SHP77 treated with DMSO at 0.1 percent for 48 hours (cell line): ENCODE measurements at places on chromosomes 3 and 15.

- no peak for DNase-seq
Measured at GRCh38 chr15:46126581-46126980, 491.8 kb downstream of the SQOR start.

- no peak for DNase-seq
Measured at GRCh38 chr3:8651418-8652323, 7.1 kb upstream of the SSUH2 start.

DNA sequence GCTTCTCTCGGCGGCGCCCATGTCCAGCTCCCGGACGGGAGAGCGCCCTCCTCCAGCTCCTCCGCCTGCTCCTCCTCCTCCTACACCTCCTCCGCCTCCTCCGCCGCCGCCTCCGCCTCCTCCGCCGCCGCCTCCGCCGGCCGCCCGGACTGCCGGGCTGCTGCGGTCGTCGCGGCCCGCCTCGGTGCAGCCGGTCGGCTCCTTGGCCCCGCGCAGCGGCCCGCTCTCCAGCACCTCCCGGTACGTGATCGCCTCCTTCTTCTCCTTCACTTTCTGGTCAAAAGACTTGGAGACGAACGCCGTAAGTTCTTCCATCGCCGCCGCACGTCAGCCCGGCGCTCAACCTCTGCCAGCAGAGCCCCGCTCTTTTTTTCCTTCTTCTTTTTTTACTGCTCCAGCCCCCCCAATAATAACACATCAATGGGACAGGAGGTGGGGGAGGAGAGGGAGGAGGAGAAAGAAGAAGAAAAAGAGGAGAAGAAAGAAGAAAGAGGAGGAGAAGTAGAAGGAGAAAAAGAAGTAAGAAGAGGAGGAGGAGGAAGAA is 438 bp downstream of the SHOX2 start:
- peak; percentile 29 for DNase-seq

DNA sequence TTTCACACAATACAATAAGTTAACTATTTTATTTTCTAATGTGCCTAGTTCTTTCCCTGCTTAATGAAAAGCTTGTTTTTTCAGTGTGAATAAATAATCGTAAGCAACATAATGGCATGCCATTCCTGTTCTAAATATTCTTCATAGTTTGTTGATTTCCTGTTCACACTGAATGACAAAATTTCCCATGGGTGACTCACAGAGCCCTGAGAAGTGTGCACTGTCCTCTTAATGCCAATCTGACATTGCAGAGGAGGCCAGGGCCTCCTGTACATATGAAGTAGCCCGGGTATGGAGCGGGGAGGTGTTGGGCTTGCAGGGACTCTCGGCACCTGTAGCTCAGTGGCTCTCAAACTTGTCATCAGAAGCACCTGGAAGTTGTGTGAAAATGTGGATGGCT is 24.3 kb downstream of the CCR3 start:
- DNase-seq, result no peak

DNA sequence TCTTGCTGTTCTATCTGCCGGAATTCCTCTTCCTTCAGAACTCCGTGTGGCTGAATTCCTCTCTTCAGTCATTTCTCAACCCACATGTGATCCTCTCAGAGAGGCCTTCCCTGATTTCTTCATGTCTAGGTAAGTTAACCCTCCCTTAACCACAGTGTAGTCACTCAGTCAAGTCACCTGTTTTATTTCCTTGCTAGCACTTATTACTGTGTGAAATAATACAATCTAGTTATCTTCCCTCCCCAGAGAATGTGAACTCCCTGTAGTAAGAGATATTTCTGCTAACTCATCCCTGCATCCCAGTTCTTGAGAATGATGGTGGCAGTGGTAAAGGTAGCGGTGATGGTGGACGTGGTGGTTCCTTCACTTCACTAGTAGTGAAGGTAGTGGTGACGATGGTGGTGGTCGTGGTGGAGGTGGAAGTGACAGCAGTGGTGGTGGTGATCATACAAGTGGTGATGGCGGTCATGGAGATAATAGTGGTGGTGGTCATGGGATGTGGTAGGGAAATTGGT is 33.3 kb downstream of the COL6A5 start:
- no peak for DNase-seq

DNA sequence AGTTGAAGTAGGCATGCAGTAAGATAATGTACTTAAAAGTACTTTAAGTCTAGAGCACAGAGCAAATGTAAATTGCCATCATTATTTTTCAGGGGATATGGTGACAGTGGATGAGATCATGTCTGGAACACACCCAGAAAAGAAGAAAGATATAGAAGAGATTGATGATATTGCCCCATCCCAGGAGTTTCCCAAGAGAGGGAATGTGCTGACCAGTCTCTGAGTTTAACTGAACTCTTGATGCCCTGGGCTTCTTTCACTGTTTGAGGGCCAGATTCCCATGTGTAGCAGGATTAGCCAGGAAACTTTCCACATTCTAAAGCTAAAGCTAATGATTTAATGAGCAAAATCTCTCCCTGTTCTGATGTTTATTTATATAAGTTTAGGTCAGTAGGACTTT is 366.8 kb upstream of the UMPS start:
- DNase-seq, result no peak

- DNase-seq, result no peak
Measured at GRCh38 chr3:30618526-30618925, 12.1 kb downstream of the TGFBR2 start.

DNA sequence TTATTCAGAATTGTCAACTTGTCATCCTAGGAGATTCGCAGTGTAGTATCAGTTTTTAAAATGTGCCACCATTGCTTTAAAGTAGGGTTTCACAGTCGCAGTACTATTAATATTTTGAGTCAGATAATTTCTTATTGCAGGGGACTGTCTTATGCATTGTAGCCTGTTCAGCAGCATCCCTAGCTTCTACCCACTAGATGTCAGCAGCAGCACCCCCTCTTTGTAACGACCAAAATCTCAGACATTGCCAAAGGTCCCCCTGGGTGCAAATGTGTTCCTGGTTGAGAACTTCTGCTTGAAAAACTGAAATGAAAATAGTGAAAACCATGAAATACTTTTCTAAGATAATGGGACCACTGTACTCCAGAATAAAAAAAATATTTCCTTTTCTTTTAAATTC is 474.8 kb downstream of the CNTN3 start:
- DNase-seq, result no peak

DNA sequence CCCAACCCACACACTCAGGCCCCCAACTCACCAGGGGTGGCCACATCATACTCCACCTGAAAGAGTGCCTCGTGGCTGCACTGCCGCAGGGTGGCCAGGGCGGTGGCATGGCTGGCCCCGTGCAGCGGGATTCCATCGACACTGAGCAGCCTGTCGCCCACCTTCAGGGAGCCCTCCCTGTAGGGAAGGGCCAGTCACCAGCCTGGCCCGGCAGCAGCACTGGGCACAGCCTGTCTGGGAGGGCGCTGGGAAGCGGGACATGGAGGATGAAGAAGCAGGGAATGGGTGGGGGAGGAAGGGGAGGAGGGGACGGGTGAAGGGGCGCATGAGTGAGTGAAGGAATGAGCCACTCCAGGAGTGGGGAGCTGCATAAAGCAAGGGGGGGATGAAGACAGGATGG is 18.5 kb downstream of the GRIP2 start:
- no peak for DNase-seq

GRCh38 chr15:98678484-98678883 is 30.1 kb downstream of the IGF1R start:
- no peak for DNase-seq

DNA sequence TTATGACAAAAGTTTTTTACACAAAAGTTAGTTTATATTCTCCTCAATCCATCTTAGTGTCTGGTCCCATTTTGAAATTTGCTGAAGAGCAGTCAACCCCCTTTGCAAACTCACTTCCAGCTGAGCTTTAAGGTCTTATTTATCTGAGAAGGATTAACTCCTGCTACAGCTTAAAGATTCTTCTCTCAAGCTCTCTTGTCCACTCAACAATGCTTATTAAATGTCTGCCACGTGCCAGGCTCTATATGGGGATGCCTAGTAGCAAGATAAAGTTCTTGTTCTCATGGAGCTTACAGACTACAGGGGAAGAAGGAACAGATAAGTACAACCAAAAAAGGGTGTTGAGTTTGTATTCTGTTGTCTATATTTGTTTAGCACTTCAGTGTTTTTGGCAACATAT is 18.7 kb downstream of the TMPRSS7 start:
- DNase-seq, result no peak

DNA sequence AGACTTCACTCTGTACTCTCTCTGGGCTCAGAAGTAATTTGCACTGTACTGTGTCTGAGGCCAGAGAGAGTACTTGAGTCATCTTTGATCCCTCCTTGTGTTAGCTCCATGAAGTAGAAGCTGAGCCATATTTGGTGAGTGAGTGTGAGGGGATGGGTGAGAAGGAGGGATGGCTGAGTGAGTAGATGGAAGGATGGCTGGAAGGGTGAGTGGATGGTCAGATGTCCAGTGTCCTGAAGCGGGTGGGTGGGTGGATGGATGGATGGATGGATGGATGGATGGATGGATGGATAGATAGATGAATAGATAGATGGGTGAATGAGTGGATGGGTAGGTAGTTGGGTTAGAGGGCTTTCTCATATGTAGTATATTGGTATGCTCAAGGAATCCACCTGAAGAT is 39.3 kb downstream of the FGD5 start:
- DNase-seq, result no peak

DNA sequence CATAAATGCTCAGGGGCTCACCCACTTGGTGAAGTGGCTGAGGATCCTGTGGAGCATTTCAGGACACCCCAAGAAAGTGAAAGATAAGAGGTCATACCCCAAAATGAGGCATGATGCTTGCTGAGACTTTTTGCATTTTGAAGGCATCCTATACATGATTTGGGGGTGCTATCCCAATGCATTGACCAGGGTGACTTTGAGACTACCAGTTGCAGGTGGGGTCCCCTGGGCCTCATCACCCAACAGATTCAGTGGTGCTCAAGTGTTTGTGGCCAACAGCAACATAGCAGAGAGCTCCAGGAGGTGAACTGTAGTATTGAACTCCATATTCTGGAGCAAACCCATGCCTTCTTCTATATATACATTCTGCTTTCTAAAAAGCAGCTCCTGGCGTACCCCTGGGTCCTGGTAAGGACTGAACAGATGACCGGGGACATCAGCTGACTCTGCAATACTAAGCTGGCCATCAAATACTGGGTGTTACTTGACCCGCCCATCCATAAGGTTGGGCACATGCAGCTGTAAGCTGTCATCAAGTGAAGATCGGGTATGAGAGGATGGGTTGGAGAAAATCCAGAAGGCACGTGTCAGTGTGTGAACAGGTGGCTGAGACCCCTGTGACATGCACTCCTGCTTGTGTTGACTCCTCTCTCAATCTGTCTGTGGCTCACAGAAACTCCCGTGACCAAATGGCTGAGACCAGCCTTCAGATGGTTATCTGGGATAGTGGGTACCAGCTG is 143.3 kb downstream of the KLF13 start:
- DNase-seq, result peak; percentile 3

DNA sequence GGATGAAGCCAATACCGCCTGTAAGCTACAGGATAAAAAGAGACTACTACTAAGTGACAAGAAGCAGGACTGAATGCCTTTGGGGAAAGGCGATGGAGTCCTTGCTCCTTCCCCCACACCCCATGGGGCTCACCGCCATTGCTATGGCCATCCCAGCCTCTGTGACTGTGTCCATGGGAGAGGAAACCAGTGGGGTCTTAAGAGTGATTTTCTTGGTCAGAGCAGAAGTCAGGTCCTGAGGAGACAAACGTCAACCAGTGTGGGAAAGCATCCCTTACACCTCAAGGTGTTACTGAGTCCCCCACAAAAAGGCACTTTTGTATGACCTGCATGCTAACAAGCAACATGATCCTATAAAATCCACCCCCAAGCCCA is 913 bp downstream of the IMPDH2 start:
- DNase-seq, result no peak

DNA sequence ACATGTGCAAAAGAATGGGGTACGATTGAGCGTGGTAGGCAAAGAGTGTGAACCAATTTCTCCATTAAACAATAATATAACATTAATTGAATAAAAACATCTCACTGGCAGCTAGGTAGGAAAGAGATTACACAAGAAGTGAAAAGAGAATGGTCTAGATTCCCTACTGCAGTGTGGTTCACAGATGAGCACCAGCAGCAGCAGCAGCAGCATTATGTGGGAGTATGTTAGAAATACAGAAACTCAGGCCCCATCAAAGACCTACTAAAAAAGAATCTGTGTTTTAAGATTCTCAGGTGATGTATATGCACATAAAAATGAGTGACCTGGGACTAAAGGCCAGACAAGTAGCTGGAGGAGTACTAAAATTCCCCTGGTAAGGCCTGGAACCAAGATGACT is 118.2 kb downstream of the ADAM10 start:
- no peak for DNase-seq

- no peak for DNase-seq
Measured at GRCh38 chr15:99019558-99020540, 12.3 kb upstream of the PGPEP1L start.

DNA sequence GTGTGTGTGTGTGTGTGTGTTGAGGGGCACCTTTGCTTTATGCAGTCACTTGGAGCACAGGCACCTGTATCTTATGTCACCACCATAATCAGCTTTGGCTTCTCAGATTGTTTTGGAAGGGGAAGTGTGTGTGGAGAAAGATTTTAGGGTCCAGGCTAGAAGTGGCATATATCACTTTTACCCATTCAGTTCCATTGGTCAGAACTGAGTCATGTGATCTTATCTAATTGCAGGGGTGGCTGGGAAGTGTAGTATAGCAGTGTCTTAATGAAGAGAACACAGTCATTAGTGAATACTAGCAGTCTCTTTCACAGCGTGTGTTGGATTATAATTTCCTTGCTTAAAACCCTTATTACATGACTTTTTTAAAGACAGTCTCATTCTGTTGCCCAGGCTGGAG is 20.6 kb downstream of the NCK1 start:
- no peak for DNase-seq

DNA sequence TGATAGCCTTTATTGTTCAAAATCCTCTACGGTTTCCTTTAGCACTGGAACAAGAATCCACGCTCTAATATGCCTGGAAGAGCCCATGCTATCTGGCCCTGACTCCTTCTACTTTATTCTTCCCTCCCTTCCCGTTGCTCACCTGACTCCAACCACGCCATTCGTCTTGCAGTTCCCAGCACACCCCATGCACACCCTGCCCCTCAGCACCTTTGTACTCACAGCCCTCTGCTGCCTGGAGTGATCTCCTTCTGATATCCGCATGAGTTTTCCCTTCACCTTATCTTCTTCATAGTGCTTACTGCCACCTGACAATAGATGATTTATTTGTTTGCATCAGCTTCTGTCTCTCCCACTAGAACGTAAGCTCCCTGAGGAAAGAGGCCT is 16.6 kb upstream of the BCL2A1 start:
- no peak for DNase-seq

- DNase-seq, result no peak
Measured at GRCh38 chr15:41561777-41562145, 2.7 kb downstream of the TYRO3 start.

DNA sequence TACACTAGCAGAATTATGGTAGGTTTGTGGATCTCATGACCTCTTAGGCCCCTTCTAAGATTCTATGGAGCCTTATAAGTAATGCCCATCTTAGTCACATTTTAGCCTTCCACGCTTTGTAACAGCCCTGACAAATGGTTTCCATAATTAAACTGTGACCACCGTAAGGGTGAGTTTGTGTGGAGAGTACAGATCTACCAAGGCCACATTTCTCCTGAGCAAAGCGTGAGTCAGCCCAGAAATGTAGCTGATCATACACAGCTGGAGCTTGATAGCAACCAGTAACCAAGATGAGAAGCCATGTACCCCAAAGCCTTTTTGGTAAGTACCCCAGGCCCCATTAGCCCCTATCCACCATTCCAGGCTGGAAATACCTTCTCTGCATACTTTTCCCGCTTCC is 31.7 kb downstream of the CHAC1 start:
- DNase-seq, result no peak
